Right renal cortex interstitium (tissue), 3 donors: ENCODE measurements at places on chromosomes 1 and 21.

DNA sequence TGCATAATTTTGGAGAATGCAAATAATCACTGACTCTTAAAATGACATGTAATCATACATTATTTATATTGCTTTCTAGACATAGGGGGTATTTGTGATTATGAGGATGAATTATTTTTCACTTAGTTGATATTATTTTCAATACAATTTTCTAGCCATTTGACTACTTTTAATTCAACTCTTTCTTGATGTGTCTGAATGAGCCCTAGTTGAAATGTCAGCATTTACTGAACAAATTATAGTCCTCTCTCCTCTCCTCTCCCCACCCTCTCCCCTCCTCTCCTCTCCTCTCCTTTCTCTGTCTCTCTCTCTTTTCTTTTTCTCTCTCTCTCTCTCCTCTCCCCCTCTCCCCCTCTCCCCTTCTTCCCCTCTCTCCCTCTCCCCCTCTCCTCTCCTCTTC is 194.6 kb downstream of the GPR52 start:
- DNase-seq: no peak

DNA sequence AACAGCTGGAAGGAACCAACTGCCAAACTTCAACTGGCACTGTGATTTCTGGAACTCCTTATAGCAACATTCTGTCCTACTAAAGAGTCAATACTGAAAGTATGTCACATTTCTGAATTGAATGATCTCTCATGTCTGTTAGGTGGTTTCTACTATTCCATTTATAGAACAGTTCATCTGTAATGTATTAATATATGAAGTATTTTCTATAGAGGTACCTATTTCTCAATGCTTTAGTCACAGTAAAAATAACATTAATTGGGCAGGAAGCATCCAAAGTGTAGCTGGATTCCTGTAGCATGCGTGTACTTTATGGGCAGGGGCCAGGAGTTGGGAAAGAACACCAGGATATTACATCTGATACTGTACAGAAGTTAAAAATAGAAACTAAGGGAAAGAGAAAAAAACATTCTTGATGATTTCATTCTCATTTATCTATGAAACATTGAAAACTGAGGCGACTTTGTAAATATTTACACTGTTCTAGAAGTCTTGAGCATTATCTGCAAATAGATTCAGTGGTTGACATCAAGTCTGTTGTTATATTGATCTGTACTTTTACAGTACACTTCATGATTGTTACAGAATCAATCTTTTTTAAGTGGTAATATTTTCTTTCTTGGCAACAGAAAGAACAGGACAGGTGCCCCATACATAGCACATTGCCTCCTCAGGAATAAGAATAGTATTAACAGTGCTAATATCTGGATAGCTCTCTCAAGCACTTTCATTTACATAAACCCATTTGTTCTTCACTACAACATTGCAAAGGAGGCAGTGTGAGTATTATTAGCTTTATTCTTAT is 6.2 kb upstream of the ZNF281 start:
- DNase-seq: no peak

DNA sequence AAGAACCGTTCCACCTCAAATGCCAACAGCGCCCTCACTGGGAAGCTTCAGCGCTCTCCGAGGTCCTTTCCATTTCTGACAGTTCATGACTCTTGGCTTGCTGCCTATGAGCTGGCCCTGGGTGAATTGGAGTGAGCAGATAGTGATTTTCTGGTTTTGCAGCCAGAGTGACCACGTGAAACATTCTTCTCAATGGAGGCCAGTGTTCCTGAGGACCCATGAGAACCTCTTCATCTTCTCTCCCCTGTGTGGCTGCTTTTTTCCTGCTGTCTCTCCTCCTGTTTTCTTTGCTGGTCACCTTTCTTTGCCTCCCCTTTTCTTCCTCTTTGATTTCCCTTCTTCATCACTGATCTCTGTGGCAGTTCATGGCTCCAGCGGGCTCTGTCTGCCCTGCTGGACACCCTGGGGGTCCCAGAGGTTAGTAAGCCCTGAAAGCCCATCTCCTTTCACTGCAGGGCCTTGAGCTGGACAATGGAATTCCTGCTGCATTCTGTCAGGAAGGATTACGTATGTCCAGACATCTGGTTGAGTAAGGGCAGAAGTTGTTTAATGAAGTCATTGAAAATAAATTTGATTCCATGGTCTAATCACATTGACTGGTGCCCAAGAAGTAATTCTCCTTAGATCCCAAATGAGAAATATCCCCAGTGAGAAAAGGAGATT is 29.9 kb downstream of the VASH2 start:
- no peak for DNase-seq

GRCh38 chr1:62285984-62286785 is 33.0 kb downstream of the KANK4 start:
- DNase-seq: no peak

DNA sequence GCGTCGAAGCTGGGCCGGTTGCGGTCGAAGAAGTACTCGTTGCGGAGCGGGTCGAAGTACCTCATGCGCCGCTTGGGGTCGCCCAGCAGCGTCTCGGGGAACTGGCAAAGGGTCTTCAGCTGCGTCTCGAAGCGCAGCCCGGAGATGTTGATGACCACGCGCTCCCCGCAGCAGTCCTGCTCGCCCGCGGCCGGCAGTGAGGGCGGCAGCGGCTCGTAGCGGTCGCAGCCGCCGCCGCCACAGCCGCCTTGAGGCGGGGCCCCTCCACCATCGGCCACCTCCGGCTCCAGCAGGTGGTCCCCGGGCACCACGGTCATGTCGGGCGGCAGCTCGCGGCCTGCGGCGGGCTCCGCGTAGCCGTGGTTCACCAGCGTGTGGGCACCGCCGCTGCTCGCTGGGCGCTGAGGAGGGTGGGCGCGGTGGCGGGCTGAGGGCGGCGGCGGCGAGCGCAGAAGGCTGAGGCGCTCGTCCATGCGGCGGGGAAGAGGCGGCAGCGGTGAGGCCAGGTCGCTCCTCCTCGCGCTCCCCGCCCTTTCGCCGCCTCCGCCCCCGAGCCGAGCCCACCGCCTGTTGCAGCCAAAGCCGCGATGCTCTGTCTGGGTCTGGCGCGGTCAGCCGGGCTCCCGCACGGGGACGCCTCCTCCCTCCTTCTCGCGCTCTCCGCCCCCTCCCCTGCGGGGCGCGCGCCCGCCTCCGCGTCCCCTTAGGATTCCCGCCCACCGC is at the start of gene KCNA3:
KCNA3 (minus strand) TSS at position 604 of the 723 bp plus-strand sequence; CDS start at position 473, 131 bp downstream.
- no peak for DNase-seq

DNA sequence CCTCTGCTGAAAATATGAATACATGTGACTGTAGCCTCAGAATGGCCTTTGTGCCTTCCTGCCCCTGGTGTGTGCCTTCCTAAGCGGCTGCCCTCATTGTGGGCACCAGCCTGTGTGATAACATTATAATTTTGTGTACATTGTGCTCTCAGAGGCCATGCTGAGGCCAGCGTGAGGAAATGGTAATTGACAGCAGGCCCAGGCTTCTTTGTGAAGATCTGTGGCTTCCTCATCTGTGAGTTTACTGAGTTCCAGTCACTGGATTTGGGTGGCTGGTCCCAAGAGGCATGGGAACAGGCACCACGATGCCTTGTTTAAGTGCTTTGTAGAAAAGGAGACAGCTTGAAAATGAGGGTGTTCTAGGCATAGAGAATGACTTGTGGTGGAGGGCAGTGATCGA is 389.3 kb downstream of the OMA1 start:
- DNase-seq: no peak

- no peak for DNase-seq
Measured at GRCh38 chr1:203342192-203342940, 8.6 kb downstream of the FMOD start.
